ENCODE measurements at places on chromosomes 13 and 19.

- DNase-seq, result no peak
Measured at GRCh38 chr19:4164262-4164661, 10.8 kb downstream of the CREB3L3 start.

GRCh38 chr19:55667006-55667381, 8.0 kb upstream of the EPN1 start:
- no peak for DNase-seq

DNA sequence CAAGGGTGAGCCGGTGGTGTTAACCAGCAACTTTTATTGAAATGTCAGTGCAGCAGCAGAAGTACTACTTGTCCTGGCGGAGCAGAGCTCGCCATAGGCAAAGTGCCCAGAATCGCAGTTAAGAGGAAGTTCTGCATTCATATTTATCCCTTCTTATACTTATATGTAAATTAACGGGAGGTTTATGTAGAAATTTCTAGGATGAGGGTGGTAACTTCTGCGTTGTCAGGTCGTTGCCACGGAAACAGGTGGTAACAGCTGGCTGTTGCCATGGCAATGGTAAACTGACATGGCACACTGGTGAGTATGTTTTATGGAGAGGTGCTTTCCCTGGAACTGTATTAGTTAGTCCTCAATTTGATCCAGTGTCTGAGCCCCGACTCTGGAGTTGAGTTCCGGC, 2494.9 kb upstream of the PCDH20 start:
- DNase-seq, result no peak

- DNase-seq, result no peak
Measured at GRCh38 chr13:39484506-39485313, 118.3 kb downstream of the LHFPL6 start.

DNA sequence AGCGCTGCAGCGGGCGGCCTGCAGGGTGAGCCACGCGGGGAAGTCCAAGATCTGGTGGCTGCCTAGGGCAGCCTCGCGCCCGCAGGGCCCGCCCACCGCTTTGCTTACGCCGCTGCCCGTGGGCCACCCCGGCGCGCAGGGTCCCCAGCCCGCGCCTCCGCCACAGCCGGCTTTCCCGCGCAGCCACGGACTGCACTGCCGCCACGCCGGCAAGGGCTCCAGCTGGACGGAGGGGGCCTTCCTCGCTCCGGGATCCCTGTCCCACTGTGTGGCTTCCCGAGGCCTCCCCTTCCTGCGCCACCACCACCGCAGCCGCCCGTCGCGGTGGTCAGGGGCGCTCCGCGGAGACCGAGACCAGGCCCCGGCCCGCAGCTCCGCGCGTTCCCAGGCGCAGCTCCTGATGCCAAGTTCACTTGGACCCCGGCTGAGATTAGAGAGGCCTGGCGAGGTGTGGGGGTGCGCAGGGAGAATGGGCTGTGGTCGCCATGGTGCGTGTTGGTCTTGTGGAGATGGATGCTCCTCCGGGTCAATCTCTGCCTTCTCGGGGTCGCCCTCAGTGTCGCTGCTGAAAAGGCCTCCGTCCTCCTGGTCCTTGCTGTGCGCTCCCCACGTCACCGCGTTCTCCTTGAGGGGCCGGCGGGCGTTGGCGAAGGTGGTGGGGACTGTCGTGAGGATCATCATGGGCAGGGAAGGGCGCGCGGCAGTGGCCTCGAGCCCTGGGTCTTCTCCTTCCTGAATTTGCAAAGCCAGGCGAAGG, 17.9 kb upstream of the RNF17 start:
- DNase-seq, result peak; percentile 41

- DNase-seq, result no peak
Measured at GRCh38 chr19:46495786-46496099, at the start of gene PNMA8B. TSS of gene PNMA8B (minus strand) at chr19:46495867. CDS start at chr19:46495465, 402 bp downstream.

DNA sequence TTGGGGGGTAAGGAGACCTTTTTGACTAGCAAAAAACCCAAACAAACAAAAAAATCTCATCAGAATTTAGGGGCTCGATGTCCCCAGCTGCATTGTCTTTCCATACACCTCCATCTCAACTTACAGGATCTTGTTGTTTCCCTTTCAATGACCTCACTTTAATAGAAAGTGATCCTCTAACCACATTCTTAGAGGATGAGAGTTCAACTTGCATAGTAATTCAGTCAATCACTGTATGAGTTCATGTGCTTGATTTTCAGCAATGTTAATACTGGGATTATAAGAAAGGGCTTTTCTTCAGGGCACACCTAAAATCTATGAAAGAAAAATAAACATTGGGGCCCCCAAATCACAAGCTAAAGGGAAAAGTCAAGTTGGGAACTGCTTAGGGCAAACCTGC, 1512.0 kb downstream of the SLITRK1 start:
- no peak for DNase-seq

DNA sequence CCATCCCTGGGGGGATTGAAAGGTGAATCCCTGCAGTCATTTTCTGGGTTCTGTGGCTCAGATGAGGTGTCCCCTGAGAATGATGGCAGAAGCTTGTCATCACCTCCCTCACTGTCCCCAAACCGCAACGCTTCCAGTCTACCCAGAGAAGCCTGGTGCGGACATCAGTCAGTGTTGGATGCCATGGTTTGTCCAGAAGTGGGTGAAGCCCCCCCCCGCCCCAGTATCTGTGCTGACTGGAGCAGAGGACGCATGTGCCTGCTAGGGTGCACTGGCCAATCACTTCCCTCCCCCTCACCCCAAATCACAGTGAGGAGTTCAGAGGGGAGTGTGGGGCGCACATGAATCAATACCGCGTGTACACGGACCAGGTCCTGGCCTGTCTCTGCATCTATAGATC, 150.5 kb downstream of the TEX29 start:
- DNase-seq, result no peak

DNA sequence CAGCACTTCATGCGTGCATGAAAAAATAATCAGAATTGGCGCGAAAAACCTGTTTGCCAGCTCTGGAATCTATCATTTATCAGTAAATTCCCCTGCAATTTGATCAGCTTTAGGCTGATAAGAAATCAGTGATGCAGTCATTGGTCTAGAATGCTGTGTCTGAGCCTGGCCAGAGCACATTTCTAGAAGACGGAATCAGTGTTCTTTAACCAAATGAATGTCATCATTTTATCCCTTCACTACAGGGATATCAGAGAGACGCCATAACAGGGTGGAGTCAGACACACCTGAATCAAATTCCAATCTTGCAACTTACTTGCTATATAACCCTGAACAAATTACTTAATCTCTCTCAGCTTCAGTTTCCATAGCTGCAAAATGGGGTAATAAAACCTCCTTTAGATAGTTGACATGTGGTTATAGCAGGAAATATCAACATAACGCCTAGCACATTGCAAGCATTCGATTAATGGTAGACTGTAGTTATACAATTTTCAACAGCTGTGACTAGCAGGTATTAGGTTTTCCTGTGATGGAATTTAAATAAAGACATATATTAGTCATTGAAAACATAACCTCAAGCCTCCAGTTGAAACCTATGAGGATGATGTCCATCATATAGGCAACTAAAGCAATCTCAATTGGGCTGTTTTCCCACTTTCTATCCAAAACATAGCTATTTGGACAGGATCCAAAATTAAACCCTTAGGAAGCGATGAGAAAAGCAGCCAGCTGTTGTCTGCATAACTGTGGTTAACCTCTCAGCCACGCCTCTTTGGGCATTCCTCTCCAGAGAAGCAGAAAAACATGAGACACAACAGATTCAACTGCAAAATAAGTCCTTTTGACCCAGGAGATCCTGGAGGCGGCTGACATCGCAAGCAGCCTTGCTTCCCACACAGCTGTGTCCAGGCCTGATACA, 51.6 kb upstream of the UBL3 start:
- no peak for DNase-seq

- no peak for DNase-seq
Measured at GRCh38 chr13:26619358-26619757, 61.9 kb downstream of the WASF3 start.

DNA sequence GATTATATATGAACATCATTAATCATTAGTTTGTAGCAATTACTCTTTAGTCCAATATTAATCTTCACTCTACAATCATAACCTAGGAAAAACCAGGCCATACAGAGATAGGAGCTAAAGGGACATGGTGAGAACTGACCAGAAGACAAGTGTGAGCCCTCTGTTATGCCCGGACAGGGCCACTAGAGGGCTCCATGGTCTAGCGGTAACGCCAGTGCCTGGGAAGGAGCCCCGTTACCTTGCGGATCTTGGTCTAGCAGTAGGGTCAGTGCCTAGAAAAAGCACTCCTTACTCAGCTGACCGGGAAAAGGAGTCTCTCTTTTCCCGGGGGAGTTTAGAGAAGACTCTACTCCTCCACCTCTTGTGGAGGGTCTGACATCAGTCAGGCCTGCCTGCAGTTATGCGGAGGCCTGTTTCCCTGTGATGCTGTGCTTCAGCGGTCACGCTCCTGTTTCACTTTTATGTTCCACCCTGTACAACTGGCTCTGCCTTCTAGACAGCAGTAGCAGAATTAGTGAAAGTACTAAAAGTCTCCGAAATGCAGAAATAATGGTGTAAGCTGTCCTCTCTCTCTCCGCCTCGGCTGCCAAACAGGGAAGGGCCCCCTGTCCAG, 13.8 kb downstream of the OR7D4 start:
- DNase-seq, result no peak

- DNase-seq, result no peak
Measured at GRCh38 chr13:72805676-72806346, 23.9 kb downstream of the PIBF1 start.

DNA sequence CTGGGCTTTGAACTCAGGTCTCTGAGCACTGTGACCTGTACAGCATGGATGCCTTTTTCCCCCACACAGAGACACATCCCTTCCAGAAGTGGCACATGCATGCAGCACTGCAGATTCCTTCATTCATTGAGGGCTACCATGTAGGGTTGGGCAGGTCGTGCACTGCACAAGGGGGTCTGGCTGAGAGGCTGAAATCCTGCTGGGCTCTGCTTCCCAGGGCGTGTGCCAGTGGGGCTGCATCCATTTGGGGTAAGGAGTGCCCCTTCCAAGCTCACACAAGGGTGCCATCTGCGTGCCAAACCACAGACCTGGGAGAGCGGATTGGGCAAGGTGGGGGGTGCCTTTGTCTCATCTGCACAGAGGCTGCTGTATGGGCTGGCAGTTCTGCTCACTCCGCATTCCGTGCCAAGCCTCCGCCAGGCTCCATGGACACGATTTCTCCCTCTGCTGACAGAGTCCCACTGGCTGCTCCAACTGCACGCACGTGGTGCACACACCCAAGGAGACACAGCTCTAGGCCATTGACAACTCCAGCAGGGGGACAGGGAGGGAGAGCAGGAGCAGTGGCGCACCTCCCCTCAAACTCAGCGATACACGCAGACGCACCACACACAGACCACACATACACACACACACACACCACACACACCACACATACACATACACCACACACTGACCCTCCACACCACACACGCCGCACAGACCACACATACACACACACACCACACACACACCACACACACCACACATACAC, 4.5 kb upstream of the SHISA7 start:
- no peak for DNase-seq

DNA sequence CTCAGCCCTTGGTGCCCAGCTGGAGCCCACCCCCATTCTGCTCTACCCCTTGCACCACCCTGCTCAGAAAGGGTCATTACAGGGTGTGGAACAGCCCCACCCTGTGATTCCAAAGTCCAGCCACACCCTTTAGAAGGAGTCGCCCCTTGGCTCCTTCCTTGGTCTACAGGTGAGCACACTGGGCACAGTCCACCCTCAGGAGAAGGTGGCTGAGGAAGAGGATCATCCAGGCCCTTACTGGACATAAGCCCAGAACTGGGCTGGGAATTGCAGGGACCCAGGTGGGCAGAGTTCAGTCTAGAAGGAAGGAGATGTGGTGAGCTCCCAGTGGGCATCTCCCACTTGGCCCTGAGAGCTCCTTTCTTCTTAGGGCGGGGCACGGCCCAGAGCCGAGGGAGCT, 8.6 kb downstream of the SLC46A3 start:
- no peak for DNase-seq

GRCh38 chr13:27965740-27966640, 3.1 kb downstream of the CDX2 start:
- no peak for DNase-seq

- DNase-seq, result no peak
Measured at GRCh38 chr13:76730220-76730619, 156.0 kb downstream of the KCTD12 start.

DNA sequence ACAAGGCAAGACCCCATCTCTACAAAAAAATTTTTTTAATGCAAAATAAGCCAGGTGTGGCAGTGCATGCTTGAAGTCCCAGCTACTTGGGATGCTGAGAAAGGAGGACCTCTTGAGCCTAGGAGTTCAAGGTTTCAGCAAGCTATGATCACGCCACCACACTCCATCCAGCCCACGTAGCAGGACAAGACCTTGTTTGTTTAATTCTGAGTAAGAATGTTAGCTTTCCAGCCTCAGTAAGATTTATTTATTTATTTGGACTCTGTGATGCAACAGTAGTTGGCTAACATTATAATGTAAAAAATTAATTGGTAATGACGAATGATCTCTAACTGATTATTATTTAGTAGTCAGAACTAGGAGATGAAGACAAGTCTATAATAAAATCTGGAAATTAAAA, 23.3 kb downstream of the N4BP2L2 start:
- DNase-seq, result no peak

- no peak for DNase-seq
Measured at GRCh38 chr13:108733022-108733560, 103.7 kb downstream of the MYO16 start.

DNA sequence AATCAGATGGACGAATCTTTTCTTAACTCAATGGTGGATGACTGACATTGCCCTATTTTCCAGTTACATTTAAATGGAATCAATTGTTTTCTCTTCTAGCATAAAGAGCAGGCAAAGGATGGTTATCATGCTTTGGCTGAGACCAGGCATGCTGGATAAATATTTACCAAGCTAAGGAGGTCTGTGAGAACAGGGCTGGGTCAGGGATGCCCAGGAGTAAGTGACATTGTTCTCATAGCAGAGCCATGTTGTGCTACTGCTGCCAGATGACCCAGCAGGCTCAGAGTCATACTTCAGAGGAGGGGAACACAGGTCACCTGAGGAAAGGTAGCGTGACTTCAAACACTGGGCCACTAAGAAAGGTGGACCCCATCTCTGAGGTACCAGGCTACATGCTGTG, 116.0 kb upstream of the RNF113B start:
- no peak for DNase-seq

- DNase-seq, result no peak
Measured at GRCh38 chr13:101036546-101036945, 362.0 kb upstream of the TMTC4 start.

GRCh38 chr19:16473875-16474392, 2.2 kb upstream of the EPS15L1 start:
- DNase-seq, result no peak

DNA sequence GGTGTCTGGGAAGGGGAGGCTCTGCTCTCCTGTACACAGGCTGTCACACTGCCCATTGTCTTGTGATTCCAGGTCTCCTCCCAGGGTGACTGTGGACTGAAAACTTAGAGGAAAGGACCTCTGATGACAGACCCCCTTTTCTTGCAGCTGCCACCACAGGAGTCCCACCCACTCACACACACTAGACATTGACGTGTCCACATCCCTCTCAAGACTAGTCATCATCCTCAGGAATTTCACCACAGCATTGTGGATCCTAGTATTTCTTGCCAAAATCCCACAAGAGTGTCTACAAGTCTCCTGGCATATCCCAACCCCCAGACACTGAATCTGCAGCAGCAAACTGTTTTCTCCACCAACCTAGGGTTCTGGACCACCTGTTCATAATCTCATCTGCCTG, 5.3 kb downstream of the ZNF85 start:
- DNase-seq, result no peak
